ENCODE measurements at places on chromosomes 7 and 10. TPM values are rescaled to one million over a fixed set of nuclear protein-coding genes. Genes with fewer than 3 reads are reported as not detected.

COBL gene
- 0.11 TPM for total RNA-seq

HOXA10 gene
- total RNA-seq = 30.6 TPM

SLC13A1 gene
- not detected for total RNA-seq

MGMT gene
- total RNA-seq = 27.3 TPM

CLCN1 gene
- not detected for total RNA-seq

TDRD1 gene
- under 0.01 TPM for total RNA-seq

EN2 gene
- total RNA-seq = not detected

TMEM270 gene
- not detected for total RNA-seq

BPGM gene
- 60.2 TPM for total RNA-seq

SPDYE2B gene
- not detected for total RNA-seq

TFPI2 gene
- 16.0 TPM for total RNA-seq

RBP4 gene
- total RNA-seq = 11.1 TPM

SCART1 gene
- 3.4 TPM for total RNA-seq

HYAL4 gene
- not detected for total RNA-seq

CRYGN gene
- total RNA-seq = 0.78 TPM

PBLD gene
- 34.9 TPM for total RNA-seq

CYP3A5 gene
- total RNA-seq = 5.7 TPM

ACTL6B gene
- total RNA-seq = not detected

SUV39H2 gene
- total RNA-seq = 16.1 TPM

FXYD4 gene
- not detected for total RNA-seq

CHCHD3 gene
- total RNA-seq = 74.5 TPM

C10orf53 gene
- not detected for total RNA-seq

OR2A12 gene
- total RNA-seq = under 0.01 TPM

AGR3 gene
- not detected for total RNA-seq

HOGA1 gene
- total RNA-seq = 5.0 TPM

STK31 gene
- total RNA-seq = 0.22 TPM

CLEC2L gene
- not detected for total RNA-seq

GIMAP1 gene
- 0.13 TPM for total RNA-seq

SEMA4G gene
- total RNA-seq = 0.26 TPM

AKR1C4 gene
- not detected for total RNA-seq

LIPK gene
- total RNA-seq = not detected

EPHA1 gene
- not detected for total RNA-seq

DPCD gene
- total RNA-seq = 38.2 TPM
